Activated naive CD4-positive, alpha-beta T cell treated with Interleukin-2 at 50 U/mL for 16 hours (primary cell): ENCODE measurements at places on chromosomes 7 and 10.

- no peak for DNase-seq
These were observed 17.5 kb upstream of the NT5C3A start for GRCh38 chr7:33079763-33080690.

- no peak for DNase-seq
These were observed 272.2 kb upstream of the YAE1 start for GRCh38 chr7:39294022-39294421.

GRCh38 chr7:2773608-2774007, 70.5 kb downstream of the GNA12 start:
- DNase-seq = no peak

- DNase-seq = no peak
These were observed 110.4 kb downstream of the PRKCQ start for GRCh38 chr10:6469661-6470060.

- no peak for DNase-seq
These were observed 68.8 kb downstream of the IDE start for GRCh38 chr10:92505044-92505443.

- DNase-seq = no peak
These were observed 45.8 kb upstream of the PLEKHA1 start for GRCh38 chr10:122328676-122329075.

GRCh38 chr7:154183482-154183881, 131.3 kb downstream of the DPP6 start:
- DNase-seq = no peak

- no peak for DNase-seq
These were observed 29.3 kb upstream of the ITGB8 start for GRCh38 chr7:20301311-20301939.

- DNase-seq = no peak
These were observed 44.3 kb downstream of the AHR start for GRCh38 chr7:17342756-17343155.

GRCh38 chr10:6269953-6270867, 67.5 kb downstream of the PFKFB3 start:
- DNase-seq = peak; percentile 80

DNA sequence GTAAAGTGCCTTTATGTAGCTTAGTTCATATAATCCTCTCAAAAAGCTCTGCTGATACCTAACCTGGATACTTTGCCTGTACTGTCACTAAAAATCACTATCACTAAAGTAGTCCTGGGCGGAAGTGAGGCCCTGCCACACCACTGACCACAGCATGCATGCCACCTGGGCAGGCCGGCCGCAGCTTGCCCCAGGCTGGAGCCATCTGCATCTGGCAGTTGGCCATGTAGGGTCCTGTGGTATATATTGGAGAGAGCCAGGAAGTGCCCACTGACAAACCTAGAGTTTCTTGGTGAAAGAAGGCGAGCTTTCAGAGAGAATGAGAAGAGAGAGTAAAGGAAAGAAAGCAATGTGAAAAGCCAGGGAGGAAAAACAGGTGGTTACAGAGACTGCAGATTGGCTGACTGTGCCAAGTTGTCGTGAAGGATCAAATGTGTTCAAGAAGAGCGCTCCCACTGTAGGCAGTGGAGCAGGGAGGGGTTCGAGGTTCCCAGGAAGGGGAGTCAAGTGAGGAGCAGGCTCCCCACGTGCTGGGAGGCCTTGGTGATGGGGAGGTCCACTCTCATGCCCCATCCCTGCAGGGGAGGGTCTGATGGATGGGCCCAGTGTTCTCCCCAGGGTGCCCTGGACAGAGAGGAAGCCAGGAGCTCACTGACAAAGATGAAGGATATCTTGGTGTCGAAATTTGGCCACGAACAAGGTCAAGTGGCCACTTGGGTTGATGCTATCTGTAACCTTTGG, 13.6 kb downstream of the LOXL4 start:
- DNase-seq = no peak

GRCh38 chr7:77309714-77310220, 106.4 kb downstream of the GSAP start:
- no peak for DNase-seq

GRCh38 chr7:130927564-130927963, 193.6 kb upstream of the KLF14 start:
- DNase-seq = no peak

- no peak for DNase-seq
These were observed 384.7 kb downstream of the ANKRD7 start for GRCh38 chr7:118609207-118609606.

DNA sequence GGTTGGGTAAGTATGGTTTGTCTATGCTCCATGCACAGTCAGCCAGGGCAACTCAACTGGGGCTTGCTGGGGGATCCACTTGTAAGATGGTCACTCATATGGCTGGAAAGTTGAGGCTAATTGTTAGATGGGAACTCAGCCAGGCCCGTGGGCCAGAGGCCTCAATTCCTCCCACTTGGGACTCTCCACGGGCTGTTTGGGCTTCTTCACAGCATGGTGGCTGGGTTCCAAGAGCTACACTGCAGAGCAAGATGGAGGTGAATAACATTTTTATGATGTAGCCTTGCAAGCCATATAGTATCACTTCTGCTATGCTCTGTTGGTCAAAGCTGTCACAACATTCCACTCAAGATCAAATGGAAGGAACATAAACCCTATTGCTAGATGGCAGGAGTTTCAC, 39.2 kb downstream of the ELMO1 start:
- DNase-seq = no peak

DNA sequence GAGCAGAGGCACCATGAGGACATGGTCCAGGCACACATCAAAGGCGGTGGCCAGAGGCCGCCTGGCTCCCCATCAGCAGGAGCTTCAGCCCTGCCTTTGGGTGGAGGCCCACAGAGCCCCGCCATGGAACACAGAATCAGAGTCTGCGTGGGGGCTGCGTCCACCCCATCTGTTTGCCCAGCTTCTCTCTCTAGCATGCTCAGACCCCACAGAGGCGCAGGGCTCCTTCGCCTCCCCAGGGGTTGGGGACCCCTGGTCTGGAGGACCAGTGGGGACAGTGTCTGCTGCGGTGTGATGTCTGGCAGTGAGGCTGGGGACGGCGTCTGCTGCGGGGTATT, 321.9 kb downstream of the PTPRN2 start:
- DNase-seq = no peak

GRCh38 chr10:48418189-48418788, 111.8 kb downstream of the MAPK8 start:
- no peak for DNase-seq
